ENCODE measurements at places on chromosomes 12 and 14.

DNA sequence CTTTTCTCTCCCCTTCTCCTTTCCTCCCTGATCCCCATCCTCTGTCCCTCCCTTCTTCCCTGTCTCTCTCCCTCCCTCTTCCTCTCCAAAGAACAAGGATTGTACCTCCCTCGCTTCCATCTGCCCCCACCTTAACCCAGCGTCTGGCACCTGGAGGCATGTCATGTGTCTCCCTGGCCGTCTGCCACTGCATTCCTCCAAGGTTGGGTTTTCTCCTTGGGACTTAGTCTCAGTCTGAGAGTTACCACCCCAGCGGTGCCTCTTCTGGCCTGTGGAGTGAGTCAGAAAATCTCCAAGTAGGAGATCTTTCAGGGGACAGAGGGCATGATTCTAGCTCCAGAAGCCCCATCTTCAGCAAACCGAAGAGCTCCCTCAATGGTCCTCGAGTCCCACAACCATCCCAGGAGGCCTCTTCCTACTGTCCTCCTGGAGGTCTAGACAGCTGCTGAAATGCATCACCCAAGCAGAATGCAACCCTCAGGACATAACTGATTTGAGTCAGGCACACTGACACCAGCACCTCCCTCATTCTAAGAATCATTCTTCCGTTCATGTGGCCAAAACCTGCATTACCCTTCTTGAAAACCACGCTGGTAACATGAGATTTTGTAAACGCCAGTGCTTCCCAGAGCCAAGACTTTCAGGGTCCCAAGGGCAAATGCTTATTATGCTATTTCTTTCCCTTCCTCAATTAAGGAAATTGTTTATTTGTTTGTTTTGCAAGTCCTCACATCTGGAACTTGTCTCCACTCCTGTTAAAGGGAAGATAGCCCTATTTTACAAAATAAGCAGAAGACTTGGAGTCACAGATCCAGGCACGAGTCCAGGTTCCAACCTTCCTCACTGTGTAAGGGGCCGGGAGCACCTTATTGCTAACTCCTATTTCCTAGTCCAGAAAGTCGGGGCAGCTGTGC lies 463.2 kb downstream of the BCL11B start:
- DNase-seq: no peak

GRCh38 chr12:106144847-106145246 lies 6.1 kb upstream of the NUAK1 start:
- no peak for DNase-seq

DNA sequence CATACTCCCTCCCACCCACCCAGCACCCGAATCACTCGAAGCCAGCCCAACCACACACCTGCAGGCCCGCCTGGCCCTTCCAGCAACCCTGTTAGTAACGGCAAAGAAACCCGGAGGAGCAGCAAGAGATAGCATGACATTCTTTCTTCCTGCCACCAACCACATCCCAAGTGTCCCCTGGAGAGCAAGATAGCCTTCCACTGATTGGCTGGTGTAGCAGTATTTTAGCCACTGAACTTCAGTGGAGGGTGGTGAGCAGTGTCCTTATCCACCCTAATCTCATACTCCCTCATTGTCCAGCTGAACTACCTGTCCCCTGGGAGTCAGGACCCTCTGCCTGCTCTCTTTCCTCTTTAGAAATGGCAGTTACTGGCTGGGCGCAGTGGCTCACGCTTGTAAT lies 769 bp upstream of the SLC39A5 start:
- no peak for DNase-seq

GRCh38 chr12:19055589-19055988 lies 73.9 kb upstream of the PLEKHA5 start:
- DNase-seq: no peak

DNA sequence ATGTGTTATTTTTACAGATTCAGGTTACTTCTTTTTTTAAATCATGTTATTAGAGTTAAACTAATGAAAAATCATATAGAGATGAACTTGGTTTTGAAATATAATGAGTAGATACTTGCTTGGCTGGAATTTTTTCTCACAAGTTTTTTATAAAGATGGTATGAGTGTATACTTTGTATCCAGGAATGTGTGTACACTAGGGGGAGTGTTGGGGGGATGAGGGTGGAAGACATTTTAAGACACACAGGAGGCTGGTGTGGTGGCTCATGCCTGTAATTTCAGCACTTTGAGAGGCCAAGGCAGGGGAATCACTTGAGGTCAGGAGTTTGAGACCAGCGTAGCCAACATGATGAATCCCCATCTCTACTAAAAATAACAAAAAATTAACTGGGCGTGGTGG lies 23.2 kb downstream of the PPM1A start:
- no peak for DNase-seq

DNA sequence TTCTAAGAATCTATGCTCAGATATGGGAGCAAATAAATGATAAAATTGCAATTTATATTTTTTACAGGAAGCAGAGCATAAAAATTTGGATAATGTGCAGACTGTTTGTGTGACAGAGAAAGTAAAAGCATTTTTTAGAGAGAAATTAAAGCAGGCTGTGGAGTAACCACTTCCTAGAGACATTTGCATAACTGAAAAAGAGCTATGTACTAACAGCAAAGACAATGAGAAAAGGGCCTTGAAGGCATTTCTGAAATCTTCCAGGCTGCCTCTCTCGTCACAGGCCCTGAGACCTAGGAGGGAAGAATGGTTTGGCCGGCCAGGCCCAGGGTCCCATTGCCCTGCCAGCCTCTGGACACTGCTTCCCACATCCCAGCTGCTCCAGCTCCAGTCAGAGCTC lies 247.2 kb downstream of the ALX1 start:
- no peak for DNase-seq

All from dorsolateral prefrontal cortex (tissue), 122 donors.